ENCODE measurements at places on chromosomes 6 and 20.

GRCh38 chr6:12944001-12944400 lies 227.4 kb downstream of the PHACTR1 start:
- no peak for DNase-seq

DNA sequence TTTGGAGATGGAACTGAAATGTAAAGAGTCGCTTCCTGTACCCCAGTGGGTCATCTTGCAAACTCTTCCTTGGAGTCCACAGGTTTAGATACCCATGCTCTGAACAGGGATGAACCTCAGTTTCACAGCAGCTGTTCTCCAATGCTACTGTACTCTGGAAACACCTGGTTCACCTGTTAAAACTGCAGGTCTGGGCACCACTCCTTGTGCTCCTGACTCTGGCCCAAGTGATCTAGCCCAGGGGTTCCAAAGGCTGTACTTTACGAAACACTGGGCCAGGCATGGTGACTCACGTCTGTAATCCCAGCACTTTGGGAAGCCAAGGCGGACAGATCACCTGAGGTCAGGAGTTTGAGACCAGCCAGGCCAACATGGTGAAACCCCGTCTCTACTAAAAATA lies 102.1 kb downstream of the ATP9A start:
- DNase-seq, result no peak

GRCh38 chr20:50716518-50716917 lies 14.9 kb upstream of the PARD6B start:
- no peak for DNase-seq

- no peak for DNase-seq
Observed at GRCh38 chr6:166603043-166603690, 16.7 kb upstream of the RAMACL start.

DNA sequence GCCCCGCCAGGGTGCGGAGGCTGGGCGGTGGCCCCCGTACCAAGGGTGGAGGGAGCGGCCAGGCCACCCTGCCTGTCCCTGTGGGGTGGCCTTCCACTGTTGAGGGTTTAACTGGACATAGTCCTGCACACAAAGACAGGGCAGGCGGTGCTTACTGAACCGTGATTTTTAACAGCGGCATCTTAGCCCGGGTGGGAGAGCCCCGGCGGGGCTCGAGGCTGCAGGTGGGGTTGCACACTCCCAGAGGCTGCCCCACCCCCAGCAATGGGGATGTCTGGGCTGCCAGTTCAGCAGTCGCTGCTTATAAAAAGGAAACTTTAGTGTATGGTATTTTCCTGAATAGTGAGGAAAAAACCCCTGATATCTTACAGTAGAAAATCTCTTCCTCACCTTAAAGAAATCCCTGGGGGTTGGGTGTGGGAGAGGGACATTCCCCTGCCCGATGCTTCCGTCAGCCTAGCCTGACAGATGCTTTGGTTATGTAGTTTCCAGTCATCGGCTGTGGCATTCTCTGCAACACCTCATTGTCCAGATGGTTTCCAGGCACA lies 79.4 kb downstream of the IRF4 start:
- no peak for DNase-seq

- no peak for DNase-seq
Observed at GRCh38 chr6:43303751-43304331, 4.8 kb downstream of the CRIP3 start.

DNA sequence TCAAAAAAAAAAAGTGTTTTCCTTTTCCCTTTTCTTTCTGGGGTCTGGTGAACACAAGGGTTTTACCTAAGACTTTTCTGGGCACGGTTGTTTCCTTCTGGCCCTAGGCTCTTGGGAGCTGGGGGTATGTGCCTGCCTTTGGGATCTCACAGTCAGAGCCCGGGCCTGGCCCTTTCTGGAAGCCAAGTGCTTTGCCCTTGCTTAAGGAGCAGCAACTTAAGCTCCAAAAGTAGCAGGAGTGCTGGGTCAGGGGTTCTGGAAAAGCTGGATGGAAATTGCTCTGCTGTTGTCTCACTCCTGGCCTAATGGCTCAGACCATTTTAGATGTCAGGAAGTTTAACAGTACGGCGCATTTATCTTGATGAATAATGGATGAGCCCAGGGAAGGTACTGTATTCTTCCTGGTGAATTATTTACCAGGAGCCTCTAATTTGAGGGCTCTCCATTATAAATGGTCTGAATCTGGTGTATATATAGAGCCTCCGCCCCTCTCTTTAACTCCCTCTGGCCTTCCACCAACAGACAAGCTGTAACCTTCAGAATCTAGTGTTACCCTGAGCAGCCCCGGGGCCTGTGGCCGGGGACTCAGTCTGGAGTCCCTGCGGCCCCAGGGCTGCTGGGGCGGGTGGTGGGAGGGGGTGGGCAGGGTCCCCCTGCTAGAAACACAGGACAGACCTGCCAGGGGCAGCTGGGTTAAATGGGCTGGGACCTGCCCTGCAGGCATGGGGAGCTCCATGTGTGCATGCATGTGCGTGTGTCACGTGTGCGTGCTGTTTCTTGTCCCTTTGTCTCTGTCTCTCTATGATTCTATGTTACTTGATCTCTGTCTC lies 37.5 kb downstream of the PTK7 start:
- DNase-seq, result peak; percentile 8

DNA sequence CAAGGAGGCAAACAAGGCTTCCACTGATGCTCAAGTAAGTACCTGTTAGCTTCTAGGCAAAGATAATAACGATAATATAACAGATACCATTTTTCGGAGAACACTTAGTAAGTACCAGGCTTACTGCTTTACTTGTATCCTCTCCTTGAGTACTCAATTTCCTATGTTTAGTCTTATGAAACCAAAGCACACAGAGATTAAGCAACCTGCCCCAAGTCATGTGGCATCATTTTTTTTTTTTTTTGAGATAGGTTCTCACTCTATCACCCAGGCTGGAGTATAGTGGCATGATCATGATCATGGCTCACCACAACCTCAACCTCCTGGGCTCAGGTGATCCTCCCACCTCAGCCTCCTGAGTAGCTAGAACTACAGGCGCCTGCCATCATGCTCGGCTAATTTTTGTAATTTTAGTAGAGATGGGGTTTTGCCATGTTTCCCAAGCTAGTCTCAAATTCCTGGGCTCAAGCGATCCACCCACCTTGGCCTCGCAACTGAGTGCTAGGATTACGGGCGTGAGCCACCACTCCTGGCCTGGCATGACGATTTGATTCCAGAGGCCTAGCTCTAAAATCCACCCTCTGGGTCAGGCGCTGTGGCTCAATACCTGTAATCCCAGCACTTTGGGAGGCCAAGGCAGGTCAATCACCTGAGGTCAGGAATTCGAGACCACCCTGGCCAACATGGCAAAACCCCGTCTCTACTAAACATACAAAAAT lies 14.0 kb downstream of the SPAG4 start:
- DNase-seq, result no peak

Data from kidney glomerular epithelial cell (primary cell).